ENCODE measurements at places on chromosomes 7 and 10. TPM values are rescaled to one million over a fixed set of nuclear protein-coding genes. Genes with fewer than 3 reads are reported as not detected.

SPDYE16 gene
- 0.05 TPM for total RNA-seq

FAM131B gene
- 0.56 TPM for total RNA-seq

NCAPG2 gene
- 22.4 TPM for total RNA-seq

MCU gene
- total RNA-seq = 45.7 TPM

COL17A1 gene
- 507 TPM for total RNA-seq

LDB1 gene
- total RNA-seq = 55.8 TPM

H2BK1 gene
- not detected for total RNA-seq

HUS1 gene
- total RNA-seq = 11.8 TPM

ALOX5 gene
- 0.09 TPM for total RNA-seq

SCD gene
- total RNA-seq = 792 TPM

ABCB4 gene
- not detected for total RNA-seq

RSPH10B2 gene
- not detected for total RNA-seq

CYP26C1 gene
- not detected for total RNA-seq
